ENCODE measurements at places on chromosomes 1 and 21.

DNA sequence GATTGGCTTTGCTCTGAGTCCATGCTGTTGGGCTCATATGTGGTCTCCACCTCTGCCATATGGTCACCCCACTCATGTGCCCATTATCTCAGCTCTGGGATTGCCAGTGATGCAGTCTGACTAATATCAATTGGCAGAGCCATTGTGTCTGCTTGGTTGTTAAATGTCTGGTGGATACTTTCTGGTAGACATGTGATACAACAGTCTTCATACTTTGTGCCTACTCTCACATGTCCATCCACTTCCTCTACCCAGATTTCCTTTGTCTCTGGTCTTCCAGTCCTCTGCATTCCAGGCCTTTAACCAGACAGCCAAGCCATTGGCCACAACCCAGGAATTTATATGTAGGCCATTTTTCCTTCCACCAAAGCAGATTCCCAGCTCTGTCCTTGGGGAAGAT is 30.8 kb upstream of the DIPK1A start:
- DNase-seq = no peak

DNA sequence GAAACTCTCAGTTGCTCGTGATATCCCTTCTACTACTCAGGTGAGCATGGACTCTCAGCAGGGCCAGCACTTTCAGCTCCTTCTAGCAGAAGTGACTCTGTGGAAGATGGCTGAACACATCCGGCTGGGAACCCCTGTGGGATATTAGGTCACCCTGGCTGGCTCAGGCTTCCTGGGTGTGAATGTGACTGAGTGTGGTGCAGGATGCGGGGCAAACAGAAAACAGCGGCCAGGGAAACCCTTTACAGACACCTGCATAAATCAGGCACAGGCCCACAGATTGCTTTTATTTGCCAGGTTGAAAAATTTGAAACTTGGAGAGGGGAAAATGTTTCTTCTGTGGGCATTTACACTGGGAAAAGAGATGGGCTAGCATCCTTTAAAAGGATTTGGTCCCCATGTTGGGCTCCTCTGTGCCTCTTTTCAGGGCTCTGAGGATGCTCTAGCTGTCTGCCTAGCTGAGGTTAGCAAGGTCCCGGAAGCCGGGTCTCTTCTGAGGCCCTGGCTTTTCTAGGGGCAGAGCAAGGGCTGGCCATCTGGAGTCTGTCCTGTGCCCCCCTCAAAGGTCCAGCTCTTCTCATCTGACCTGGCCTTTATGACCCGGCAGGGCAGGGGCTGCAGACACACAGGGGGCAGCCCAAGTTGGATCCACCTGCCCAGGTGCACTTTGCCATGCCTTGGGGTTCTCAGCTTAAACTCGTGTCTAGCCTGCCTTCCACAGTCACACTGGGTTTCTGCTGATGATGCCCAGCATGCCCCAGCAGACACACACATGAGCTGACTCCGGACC is 243.0 kb downstream of the SIPA1L2 start:
- no peak for DNase-seq

GRCh38 chr1:241611736-241612135 is 28.4 kb downstream of the CHML start:
- no peak for DNase-seq

- no peak for DNase-seq
These were observed 25.1 kb upstream of the RNF186 start for GRCh38 chr1:19840228-19840627.
